ENCODE measurements at places on chromosomes 2 and 18.

DNA sequence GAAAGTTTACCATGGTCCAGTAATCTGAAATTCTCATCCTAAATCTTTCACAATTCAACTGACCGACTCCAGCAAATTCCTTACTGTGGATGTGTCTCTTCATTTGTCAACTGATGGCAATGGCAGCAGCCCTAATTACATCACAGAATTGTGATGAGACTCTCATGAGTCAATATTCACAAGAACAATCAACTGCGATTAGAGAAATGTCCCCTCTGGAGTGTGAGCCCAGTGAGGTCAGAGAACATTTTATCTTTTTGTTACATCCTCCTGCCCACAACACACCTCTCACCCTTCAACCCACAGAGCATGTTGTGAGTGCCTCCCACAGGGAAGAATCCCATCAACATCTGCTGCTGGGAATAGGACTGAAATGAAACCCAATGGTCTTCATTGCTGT, 73.6 kb downstream of the CD226 start:
- no peak for DNase-seq

DNA sequence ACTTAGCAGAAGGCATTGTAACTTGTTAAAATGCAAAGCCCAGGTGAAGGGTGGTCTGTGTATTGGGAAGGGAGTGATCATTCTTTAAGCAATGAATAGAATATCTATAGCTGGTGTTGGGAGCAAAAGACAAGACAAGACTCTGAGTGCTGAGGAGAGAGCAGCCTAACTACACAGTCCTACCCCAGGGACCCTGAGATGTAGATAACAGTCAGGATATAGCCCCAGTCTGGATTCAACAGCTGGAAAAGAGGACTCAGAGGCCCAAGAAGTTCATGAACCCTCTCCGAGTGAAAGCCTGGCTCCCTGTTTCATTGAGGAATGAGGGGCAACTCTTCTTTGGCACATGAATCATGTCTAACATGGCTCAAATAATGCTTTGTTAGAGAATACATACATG, 310.7 kb upstream of the SLC14A2 start:
- DNase-seq = no peak

DNA sequence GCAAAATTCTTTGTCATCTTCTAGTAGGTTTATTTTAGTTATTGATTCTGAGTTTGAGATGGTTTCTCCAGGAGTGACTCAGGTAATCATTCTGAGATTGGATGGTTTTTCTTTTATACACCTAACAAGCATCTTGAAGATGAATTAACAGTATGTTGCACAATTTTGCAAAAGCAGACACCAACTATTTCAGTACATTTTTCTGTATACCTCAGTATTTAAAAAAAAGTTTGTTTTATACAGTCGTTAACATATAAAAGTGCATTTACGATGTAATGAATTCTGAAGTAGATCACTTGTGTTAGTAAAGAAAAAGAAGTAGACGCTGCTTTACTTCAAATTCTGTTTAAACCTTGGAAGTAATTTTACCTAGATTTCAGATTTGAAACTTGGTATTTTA, 3.0 kb downstream of the VAPA start:
- no peak for DNase-seq

DNA sequence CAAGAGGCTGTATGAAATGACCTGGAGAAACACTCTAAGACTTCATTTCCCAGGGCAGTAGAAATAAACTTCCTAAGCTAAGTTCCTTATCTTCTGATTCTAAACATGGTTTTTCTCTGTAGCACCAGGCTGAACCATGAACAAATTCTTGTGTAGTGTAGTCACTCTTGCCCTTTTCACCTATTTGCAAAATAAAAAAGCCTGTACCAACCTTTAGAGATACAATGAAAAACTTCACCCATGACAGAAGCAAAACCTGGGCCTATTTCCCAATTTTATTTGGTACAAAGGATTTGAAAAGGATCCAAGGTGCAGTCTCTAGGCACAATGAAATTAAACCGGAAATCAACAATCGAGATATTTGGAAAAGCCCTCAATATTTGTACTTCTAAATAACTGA, 43.6 kb downstream of the POLR1A start:
- DNase-seq = no peak

- no peak for DNase-seq
These were observed 19.4 kb downstream of the COL4A3 start for GRCh38 chr2:227183657-227184367.

- no peak for DNase-seq
These were observed 26.1 kb downstream of the CDC42EP3 start for GRCh38 chr2:37645362-37645761.
